GF-D8 (cell line): ENCODE measurements at places on chromosomes 5 and 9.

DNA sequence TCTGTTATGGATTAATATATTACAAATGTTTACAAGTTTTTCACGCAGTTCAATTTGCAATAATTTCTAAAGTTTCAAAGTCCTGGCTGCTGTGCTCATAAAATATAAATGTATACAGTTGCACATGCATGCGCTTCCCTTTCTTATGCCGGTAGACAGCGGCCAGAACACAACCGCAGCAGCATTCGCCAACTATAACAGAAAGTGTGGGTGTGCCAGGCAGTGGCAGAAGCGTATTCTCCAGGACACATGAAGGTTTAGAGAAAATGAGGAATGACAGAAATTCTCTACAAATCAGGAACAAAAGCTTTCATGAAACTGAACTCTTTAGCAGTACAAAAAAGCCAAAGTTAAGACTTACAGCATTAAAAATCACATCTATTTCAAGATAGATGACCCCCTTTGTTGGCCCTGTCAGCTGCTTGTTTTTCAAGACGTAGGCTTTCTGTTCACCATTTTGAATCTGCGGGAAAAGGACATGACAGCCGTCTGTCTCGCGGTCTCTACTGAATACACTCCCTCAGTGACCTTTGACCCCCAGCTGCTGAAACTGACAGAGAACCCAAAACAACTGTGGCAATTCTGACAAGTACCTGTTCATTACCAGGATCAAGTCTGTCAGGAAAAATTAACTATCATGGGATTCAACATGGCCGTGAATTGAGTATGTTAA, 252.2 kb downstream of the SLF1 start:
- no peak for DNase-seq

DNA sequence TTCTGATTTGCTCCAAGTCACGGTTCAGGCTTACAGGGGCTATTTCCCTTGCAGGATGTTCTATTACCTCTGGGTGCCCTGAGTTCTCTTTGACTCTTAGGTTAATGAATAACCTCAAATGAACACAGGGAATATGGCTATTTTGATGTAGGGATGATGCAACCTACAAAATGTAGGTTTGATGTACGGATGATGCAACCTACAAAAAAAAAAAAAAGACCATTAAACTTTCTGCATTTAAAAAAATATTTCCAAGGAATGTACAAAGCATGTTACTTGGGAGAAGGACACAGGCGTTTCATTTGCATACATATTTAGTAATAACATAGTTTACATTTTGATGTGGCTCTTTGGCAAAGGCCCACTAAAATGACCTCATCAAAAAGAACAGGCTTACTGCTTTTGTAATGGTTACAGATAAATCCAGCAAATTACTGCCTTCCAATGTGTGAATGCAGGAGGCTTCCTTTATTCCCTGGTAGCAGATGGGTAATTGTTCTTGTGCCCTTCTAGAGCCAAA, 36.3 kb downstream of the ZNF474 start:
- DNase-seq: no peak

DNA sequence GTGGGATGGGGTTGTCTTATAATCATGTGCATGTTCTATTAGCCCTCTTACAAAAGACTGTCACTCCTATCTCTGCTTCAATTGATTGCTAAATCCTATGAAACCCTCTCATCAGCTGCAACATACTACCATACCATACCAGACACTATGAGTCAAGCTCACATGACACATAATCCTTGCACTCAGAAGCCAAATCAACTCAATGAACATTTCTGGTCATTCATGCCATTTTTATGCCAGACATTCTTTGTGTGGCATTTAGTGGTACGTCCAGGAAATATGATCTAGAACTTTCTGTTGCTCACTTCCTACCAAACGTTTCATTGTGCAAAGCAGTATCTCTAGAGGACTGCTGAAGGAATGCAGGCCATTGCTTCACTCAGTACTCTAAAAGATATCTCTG, 159.2 kb upstream of the GNA14 start:
- peak; percentile 27 for DNase-seq

DNA sequence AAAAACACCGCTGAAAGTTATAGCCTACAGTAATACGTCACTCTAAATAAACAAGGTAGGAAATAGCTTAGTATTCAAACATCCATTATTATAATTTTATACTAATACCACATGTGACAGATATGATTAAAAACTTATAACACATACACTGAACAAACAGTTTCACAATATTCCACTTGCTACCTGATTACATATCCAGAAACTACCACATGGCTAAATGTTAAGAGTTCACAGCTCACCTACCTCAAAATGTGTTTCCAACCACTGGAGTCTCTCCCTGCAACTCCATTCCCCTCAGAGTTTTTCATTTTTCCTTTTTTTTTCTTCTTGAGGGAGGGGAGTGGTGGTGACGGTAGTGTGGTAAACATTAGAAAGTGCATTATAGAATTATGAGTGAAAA, 12.1 kb downstream of the RICTOR start:
- DNase-seq: no peak

DNA sequence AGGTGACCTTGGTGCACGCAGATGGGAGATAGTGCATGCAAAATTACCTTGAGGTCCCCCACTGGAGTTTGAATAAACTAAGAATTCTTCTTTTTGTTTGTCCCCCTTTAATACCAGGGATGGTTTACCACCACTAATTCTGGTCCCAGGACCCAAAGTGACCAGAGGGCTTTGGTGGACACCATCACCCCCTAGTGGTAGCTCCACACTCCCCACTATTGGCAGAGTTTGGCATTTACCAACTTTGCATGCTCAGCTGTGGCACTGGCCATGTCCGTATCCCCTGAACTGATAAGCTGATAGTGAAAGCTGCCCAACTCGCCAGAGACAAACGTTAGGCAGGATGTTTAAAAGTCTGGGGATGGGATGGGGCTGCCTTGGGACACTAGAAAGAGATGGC, 3.3 kb downstream of the ASTN2 start:
- no peak for DNase-seq

DNA sequence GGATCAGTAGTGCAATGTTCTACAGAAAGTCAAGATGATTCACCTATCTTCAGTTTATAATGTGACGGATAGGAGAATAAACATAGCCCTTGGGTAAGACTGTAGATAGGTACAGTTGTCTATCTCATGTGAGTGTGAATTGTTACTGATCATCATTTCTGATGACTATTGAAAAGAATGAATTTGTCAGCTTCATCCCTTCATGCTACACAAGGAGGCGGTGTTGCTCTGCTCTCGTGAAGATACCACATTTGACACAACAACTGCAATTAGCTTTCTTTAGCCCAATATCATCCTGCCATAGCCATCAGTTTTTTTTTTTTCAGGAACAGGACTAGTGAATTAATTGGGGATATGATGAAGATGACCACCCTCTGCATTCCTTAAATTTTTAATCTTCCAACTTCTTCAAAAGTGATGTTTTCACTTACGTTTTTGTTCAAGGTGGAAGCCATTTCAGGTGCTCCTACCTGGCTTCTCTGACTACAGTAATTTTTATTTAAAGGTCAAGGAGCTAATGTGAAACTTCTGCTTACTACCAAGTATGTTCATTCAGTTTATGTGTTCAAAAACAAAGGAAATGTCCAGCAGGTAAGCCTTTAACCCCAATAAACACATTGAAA, 152.9 kb upstream of the MOCS2 start:
- DNase-seq: no peak

DNA sequence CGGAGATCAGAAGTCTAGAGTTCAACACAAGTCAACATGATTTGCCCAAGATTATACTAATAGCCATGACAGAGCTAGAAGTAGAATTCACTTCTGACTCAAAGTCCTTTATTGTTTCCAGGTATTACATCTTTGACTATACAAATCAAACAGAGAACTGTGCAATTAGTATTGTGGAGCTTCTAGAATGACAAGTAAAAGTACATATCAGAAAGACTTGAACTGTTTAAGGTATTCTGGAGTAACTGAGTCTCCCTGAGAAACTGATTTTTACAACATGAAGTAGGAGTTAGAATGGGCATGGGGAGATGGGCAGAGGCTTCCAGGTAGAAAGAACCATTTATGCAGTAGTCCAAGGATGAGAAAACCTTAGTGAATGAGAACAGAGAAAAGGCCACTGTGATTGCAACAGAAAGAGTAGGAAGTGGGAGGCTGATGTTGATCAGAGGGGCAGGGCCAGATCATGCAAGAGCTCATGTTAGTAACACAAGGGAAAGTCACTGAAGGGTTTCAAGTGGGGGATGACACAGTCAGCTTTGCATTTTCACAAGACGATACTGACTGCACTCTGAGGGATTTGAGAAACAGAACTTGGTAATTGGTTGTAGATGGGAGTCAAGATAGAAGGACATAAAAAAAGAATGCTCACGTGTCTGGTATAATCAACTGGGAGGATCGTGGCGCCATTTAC, 280.7 kb downstream of the RFX3 start:
- peak; percentile 22 for DNase-seq

DNA sequence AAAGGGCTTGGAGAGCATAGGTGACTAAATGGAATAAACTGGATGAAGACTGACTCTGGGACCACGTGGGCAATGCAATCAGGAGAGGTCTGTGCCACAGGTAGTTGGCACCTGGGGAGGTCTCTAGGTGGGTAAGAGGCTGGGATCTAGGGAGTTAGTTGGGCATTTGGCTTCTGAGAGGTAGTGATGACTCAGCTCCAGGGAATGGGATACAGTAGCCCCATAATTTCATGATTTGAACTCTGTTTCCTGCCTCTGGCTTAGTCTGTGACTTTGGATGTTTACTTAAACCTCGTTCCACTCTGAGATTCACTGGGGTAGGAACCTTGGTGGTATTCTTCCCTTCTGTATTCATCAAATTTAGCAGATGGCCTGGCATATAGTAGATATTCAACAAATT, 240.8 kb downstream of the KIF4B start:
- DNase-seq: no peak

DNA sequence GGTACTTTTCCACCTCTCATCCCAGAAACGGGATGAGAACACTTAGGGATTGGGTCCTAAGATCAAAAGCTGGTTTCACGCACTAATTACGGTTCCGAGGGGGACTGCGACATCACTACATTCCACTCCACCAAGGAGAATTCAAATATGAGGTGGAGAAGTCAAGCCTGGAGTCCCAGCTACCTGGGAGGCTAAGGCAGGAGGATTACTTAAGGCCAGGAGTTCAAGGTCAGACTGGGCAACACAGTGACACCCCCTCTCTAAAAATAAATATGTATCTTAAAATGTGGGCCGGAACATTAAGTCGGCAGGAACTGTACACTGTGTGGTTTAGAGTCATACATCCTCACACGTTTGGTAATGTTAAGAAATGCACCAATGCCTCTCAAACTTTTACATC, 1.6 kb downstream of the GOLGA2 start:
- DNase-seq: no peak

DNA sequence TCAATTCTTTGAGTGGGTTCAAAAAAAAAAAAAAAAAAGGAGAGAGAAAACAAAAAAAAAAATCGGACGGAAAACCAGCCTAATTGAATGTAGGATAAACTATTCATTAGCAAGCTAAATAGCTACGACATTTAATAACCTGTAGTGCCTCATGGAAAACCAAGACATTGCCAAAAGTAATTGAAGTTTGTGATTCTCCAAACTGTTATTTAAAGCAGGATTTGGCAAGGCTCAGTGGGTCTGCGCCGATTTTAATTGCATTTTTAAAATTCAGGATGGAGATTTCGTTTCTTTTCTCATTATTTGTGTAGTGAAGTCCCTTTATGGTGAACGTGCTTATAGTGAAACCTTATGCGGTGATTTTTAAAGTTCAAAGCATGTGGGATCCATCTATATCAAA, 127.2 kb upstream of the NFIB start:
- no peak for DNase-seq

- no peak for DNase-seq
Measured at GRCh38 chr9:81826517-81826906, 101.7 kb upstream of the SPATA31D4 start.

GRCh38 chr9:116394894-116395698, 241.5 kb downstream of the PAPPA start:
- no peak for DNase-seq

GRCh38 chr9:27379311-27380251, 82.6 kb upstream of the EQTN start:
- no peak for DNase-seq

GRCh38 chr9:87864915-87865314, 17.8 kb upstream of the SPATA31E1 start:
- no peak for DNase-seq

GRCh38 chr5:111454198-111454622, 58.1 kb downstream of the STARD4 start:
- no peak for DNase-seq

DNA sequence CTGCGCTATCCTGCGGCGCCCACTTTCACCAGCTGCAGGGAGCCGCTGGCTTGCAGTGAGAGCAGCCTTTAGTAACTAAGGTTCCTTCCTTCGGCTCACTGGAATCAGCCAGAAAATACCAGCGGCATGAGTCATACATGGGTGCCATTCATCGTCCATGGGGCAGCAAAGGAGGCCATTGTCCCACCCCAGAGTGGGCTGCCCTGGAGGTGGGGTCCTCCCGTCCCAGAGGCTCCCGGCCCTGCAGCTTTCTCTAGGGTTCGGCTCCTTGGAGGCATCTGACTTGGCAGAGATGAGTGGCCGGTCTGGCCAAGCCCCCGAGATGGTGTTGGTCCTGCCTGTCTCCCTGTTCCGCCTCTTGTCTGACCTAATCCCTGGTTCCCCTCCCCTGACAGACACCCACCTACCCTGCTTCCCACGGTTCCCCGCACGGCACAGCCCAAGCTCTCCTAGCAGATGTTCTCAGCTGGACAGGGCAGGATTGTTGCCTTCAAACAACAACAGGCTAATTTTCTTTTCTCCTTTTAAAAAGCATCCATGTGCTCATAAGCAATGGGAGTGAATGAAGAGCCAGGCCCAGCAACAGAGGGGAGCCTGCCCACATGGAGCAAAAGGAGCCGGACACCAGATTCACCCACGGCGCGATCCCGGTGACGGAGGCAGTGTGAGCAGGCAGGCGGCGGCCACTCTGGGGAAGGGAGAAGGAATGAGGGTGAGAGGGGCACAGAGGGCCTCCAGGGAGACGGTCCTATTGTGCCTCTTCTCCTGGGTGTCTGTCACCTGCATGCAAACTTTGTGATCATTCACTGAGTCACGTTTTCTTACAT, 97.0 kb upstream of the COL5A1 start:
- no peak for DNase-seq

DNA sequence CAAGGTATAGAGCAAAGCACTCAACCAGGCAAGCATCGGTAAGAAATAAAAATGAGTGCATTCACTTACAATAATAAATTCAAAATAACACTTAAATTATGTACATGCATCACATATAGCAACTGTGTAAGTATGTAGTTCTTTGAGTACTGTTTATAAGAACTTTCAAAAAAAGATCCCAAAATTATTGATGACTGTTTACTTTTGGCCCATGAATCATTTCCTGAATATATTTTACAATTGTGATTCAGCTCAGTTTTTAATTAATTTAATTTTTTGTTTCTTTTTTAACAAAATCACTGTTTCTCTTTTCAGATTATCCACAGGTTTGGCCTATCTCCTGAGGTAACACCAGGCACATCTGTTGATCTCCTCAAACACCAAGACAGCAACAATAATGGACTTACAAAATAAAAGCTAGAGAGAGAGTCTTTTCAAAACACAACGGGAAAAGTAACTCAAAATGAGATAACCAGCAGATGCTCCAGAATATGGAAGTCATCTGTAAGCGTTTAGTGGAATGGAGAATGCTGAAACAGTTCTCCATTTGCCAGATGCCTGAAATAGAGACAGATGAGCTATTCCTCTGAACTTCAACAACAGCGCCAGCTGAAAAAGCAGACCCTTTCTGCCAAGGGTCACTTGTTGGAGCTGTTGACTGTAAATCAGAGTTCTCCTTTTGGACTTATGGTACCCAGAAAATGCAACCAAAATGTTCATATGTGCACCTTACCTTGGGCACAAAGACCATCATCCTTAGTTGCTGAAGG, 348.6 kb upstream of the RGMB start:
- no peak for DNase-seq

- DNase-seq: no peak
Measured at GRCh38 chr9:131927091-131927490, 152.6 kb downstream of the MED27 start.
